ENCODE measurements at places on chromosomes 2 and 18.

DNA sequence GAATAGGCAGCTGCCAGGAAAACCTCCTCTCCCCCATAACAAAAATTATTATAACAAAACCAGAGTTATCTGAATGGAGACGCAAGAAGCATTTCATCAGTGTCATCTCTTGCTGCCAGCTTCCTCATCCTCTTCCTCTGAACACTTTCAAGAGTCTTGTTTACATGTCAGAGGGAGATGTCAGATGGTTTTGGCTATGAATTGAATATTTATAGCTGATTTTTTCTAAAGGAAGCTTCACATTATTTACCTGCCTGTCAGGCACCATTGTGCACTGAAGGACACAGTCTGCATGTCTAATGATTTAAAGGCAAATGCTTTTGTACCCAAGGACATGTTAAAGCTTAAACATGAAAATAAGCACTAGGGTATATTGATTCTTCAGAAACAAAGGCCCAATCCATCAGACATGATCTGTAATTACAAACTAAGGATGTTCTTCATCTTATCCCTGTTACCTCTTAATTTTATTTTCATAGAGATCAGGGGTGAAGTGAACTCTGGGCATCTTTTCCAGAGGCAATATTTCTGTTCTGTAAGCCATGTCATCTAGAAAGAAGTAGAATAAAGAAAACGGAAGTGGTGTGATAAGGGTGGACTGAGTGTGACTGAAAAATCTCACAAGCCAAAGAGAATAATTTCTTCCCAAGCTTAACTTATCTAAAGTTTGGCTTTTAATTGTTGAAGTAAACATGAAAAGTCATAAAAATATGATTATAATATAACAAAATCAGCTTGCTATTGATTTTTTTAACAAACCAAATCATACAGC lies 168.7 kb downstream of the ANKRD44 start:
- peak; percentile 67 for DNase-seq

- DNase-seq: no peak
Measured at GRCh38 chr2:105712166-105712915, 32.4 kb upstream of the NCK2 start.

DNA sequence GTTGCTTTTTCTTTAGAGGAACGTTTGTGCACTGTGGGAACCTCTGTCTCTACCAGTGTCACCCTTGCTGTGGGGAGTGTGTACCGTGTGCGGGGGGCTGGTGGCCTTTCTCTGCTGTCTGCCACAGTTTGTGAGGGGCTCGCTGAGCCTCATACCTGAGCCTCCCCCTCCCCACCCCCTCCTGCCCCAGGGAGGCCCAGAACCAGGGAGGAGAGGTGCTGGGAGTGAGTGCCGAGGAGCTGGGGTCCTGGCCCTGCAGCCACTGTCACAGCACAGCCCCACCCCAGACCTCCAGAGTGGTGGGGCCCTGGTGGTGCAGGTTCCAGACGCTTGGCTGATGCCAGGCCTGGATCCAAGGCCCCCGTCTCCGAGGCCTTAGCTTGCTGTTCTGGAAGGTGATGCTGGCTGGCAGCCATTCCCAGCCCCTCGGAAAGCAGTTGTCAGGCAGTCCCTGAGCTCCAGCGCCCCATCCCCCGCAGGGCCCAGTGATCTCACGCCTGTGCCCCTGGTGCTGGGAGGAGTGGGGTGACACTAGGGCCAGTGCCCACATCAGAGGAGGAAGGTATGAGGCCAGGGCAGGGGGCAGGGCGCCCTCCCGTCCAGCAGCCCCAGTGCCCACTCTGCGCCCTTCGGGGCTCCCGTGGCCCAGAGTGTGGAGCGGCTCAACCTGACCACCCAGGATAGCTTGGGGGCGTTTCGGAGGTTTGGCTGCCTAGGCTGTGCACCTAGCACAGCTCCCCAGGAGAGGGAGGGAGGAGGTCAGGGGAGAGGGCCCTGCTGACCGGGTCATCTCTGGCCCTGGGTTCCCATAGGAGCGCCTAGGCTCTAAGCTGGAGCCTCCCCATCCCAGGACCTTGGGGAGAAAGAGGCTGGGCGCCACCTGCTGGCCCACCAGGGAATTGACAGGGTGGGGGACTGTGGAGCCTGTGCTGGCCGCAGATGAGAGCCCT lies 53.0 kb upstream of the ALPP start:
- peak; percentile 60 for DNase-seq

DNA sequence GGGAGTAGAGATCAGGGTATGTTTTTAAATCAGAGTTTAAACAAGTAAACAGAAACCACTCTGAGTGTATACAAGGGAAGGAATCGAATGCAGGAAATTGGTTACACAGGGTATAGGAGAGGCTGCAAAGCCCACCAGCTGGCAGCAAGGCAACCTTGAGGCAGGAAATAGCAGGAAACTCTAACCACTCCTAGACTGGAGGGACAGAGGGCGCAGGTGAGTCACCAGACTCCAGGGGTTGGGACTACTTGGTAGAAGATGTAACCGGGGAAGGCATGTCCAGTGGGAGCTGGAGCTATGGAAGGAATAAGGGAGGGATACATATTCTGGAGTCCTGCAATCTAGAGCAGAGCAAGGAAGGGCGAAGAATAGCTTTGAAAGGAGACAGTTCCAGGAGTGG lies 152.3 kb downstream of the MEIS1 start:
- no peak for DNase-seq

GRCh38 chr2:148660999-148661398 lies 16.4 kb downstream of the EPC2 start:
- no peak for DNase-seq

DNA sequence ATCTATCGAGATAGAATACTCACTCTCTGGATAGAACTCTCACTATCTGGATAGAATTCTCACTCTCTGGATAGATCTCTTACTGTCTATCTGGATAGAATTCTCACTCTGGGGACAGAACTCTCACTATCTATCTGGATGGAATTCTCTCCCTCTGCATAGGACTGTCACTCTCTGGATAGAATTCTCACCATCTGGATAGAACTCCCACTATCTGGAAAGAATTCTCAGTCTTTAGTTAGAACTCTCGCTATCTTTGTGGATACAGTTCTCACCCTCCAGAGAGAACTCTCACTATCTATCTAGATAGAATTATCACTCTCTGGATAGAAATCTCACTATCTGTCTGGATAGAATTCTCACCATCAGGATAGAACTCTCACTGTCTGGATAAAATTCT lies 16.5 kb downstream of the ABCG8 start:
- no peak for DNase-seq

All from B cell (primary cell).